ENCODE measurements at places on chromosomes 5 and 9.

- no peak for DNase-seq
Observed at GRCh38 chr9:86684148-86684547, 263.2 kb downstream of the GAS1 start.

DNA sequence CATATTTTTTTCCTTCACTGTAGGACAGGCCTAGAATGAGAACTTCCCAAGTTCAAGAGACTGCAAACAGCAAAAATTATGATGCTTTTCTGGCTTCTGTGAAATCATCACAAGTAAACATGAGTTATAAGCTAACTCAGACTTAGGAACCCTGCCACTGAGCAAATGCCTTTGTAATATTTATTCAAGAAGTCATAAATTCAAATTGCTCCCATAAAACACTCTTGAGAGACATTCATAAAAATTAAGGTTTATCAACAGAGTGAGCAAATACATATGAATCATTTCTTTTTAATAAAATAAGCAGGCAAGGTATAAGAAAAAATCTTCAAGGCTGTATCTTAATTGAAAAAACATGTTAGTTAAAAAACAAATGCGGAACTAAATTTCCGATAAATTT lies 124.2 kb downstream of the GNA14 start:
- DNase-seq, result no peak

DNA sequence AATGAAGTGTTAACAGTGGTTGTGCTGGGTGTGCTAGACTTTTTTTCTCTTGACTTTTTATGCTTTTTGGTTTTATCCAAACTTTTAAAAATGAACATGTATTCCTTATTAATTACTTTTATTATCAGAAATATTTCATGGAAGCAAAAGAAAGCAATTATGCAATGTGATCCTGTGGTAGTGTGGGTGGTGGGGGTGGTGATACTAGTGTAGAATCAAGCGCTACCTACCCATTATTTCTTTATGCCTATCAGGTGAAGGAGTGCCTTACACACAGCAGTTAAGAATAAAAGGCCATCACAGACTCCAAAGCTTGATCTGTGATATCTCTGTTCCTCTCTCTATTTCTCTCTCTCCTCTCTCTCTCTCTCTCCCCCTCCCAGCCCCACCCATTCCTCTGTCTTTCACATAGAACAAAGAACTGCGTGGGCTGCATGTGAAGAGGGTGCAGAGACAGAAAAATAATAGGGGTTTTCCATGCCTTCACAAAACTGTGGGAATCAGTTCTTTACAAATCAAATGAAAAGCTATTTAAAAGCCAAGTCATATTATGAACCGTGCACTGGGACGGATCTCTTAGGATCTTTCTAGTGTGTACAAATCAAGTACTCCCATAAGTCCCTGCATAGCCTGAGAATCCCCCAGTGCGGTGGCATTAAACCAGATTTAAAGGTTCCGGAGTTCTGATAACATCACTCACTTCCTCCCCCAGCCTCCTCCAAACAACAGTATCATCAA lies 351.2 kb downstream of the RAB3C start:
- DNase-seq, result no peak

GRCh38 chr5:173188280-173188679 lies 43.9 kb downstream of the BNIP1 start:
- DNase-seq, result no peak
